Coronary artery (tissue), 2 donors: ENCODE measurements at places on chromosomes 6 and 20.

- DNase-seq, result no peak
Measured at GRCh38 chr6:92496527-92496926, 922.8 kb downstream of the EPHA7 start.

GRCh38 chr20:47274401-47275108 is 81.9 kb downstream of the ZMYND8 start:
- peak; percentile 40 for DNase-seq

DNA sequence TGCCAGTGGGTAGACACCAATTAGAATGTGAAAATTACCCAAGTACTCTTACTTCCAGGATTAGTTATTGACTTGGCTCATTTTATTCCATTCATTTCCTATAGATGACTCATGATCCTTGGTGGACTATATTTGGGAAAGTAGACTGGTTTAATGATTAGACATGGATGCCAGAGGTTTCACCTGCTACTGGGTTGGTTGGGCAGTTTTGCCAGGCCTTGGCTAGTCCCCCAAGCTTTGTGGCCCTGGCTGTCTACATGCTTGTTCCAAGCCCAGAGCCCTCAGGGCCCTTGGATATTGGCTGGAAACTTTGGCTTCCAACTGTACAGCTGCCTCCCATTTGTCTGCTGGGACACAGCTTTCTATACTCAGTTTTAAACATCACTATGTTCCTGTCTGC is 104.1 kb downstream of the ZFP64 start:
- DNase-seq, result no peak

GRCh38 chr6:39184906-39185580 is 44.2 kb downstream of the KCNK5 start:
- DNase-seq, result no peak

- no peak for DNase-seq
Measured at GRCh38 chr20:18537651-18538050, 29.6 kb upstream of the SMIM26 start.

DNA sequence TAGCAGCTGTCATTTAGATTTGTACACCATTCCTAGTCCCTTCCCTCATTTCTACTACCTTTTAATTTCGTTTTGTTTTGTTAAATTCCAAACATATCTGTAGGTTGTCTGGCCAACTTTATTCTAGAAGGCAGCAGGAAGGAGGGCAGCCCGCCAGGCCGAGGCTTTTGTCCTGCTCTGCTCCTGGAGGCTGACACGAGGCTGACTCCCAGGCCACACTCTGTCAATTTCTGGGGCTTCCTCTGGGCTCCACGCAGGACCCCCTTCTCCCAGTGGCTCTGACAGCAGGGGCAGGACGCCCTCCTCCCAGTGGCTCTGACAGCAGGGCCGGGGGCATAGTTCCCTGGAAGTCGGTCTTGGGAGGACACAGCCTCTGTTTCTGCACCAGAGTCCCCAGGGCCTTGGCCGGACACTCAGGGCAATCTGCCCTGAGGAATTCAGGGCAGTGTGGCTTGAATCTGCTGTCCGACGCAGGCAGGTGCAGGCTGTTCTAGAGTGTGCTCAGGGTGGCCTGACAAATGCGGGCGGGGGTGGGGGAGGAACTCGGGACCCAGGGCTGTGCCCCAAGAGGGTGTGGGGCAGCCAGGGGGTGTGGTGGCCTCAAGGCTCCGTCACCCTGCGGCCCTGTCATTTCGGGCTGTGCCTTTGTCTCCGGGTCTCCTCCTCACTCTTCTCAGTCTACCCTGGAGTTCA is 11.8 kb downstream of the SMOC2 start:
- DNase-seq, result no peak

- no peak for DNase-seq
Measured at GRCh38 chr6:117906958-117907600, at the start of gene SLC35F1. Gene SLC35F1 (plus strand): TSS chr6:117907264.

- DNase-seq, result no peak
Measured at GRCh38 chr20:1376408-1377270, 16.2 kb downstream of the FKBP1A start.

GRCh38 chr6:30684386-30685156 is 1.9 kb downstream of the PPP1R18 start:
- no peak for DNase-seq

DNA sequence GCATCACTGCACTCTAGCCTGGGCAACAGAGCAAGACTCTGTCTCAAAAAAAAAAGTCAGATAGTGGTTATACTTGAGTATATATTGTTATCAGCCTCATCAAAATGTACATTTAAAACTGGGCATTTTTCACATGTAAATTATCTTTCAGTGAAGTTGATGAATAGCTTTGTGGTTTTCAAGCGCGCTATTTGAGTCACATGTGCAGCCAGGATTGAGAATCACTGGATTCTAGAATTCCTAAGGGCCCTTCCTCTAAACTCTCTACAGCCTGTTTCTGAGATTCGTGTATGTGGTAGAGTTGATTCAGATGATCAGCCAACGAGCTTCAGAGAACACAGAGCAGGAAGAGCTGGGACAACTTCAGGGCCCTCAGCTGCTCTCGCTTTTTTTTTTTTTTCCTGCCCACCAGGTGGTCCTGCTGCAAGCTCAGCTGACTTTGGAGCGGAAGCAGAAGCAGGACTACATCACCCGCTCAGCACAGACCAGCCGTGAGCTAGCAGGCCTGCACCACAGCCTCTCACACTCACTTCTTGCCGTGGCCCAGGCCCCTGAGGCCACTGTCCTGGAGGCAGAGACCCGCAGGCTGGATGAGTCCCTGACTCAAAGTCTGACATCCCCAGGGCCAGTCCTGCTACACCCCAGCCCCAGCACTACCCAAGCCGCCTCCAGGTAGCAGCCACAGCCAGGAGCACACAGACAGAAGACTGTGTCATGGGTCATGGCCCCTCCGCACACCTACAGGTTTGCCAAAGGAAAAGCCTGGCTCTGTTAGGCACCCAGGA is 18.3 kb downstream of the C20orf173 start:
- no peak for DNase-seq

- no peak for DNase-seq
Measured at GRCh38 chr6:8041913-8042583, 22.1 kb downstream of the BLOC1S5 start.

DNA sequence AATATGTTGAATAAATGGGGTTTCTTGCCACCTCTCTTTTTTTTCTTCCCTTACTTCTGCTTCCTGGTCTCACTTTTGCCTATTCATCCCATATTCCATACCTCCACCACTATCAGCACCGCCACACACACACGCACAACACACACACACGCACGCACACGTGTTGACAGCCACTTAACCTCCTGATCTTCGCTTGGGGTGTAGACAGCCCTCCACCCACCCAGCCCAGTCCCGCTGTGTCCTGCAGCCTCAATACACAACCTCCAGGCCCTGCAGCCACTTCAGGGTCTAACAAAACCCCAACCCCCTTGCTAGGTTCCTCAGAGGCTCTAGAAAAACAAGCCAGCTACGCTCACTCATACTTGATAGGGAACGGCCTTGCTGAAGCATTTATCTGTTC is 72.3 kb downstream of the LINC00237 start:
- peak; percentile 63 for DNase-seq

DNA sequence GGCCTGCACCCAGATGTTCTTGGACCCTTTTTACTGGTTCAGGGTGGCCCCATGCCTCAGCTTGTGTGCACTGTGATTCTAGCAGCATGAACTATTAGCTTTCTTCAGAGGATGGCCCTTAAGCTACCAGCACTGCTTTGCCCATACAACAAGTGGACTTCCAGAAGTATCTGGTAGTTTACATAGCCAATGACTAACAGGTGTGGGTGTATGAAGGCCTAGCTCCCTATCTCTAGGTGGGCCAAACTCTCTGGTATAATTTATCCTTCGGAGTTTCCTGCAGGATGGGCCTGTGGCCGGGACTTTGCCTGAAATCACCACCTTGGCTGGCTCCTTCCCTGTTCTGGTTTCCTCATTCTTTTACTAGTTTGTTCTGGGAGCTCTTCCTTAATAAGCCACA is 26.1 kb upstream of the JAG1 start:
- DNase-seq, result no peak

- no peak for DNase-seq
Measured at GRCh38 chr6:88870717-88871330, 92.6 kb downstream of the RNGTT start.

DNA sequence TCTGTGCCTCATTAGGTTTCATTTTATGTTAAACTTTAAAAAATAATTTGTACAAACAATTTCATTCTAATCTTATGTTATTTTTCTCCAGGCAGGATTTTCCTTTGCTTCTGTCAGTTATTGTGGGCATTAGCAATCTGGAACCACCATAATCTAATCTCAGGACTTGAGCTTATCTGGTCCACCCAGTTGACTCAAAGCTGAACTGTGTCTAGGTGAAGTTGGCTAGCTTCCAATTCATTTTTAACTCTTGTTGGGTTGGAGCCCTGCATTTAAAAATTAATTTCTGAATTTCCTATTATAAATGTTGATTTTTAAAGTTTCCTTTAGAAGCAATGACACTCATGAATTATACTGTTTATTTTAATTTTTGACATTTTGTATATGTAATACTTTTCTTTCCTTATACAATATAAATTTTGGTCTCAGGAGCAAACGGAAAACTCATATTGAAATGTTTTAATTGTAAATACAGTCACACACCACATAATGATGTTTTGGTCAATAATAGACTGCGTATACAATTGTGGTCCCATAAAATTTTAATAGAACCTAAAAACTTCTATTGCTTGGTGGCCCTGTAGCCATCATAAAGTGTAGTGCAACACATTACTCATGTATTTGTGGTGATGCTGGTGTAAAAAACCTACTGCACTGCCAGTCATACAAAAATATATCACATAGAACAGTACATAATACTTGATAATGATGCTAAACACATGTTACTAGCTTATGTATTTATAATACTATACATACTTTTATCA is 121.3 kb downstream of the CLVS2 start:
- no peak for DNase-seq

GRCh38 chr6:154406301-154406700 is 49.7 kb upstream of the IPCEF1 start:
- DNase-seq, result no peak

- DNase-seq, result no peak
Measured at GRCh38 chr20:38862226-38862625, 56.7 kb downstream of the PPP1R16B start.

GRCh38 chr6:73956305-73956704 is 260.3 kb downstream of the CD109 start:
- DNase-seq, result no peak

DNA sequence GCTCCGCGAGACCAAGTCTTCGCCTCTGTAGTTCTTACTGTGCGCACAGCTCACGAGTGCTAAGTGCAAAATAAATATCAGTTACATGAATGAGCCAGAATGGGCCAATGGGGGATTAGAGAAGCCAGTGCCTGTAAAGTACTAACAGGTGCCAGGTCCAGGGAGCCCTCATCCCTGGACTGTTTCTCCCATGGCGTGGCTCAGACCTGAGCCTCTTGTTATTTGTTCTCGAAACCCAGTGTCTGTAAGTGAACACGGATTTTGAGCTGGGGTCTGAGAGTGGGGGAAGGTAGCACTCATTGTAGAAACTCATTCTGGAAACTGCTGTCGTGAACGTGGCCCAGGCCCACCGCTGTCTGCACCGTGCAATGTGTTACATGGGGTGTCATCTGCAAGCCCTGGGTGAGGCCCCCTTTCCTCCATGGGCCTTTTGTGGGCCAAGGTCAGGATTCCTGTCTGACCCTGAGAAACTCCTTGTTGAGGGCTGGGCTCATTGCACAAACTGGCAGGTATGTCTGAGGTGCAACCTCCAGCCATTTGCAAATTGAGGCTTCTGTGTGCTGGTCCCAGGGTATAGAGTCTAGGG is 154.7 kb downstream of the SYCP2 start:
- DNase-seq, result peak; percentile 14

GRCh38 chr6:8939615-8940014 is 504.3 kb upstream of the SLC35B3 start:
- DNase-seq, result no peak

DNA sequence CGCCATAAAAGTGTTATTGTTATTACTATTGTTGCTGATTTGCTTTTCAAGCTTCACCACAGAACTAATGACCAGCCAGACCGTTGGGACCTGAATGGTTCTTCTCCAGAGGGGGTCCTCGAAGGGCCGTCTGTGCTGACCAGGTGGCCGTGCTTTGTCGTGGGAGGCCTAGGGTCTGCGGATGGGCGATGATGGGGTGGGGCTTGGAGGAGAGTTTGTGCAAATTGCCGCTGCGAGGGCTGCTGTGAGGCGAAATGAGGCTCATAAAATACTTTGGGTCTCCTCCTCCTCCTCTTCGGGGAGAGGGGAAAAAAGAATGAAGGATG is 6.0 kb upstream of the ZBTB22 start:
- no peak for DNase-seq

- DNase-seq, result no peak
Measured at GRCh38 chr6:12890171-12890790, 173.7 kb downstream of the PHACTR1 start.

DNA sequence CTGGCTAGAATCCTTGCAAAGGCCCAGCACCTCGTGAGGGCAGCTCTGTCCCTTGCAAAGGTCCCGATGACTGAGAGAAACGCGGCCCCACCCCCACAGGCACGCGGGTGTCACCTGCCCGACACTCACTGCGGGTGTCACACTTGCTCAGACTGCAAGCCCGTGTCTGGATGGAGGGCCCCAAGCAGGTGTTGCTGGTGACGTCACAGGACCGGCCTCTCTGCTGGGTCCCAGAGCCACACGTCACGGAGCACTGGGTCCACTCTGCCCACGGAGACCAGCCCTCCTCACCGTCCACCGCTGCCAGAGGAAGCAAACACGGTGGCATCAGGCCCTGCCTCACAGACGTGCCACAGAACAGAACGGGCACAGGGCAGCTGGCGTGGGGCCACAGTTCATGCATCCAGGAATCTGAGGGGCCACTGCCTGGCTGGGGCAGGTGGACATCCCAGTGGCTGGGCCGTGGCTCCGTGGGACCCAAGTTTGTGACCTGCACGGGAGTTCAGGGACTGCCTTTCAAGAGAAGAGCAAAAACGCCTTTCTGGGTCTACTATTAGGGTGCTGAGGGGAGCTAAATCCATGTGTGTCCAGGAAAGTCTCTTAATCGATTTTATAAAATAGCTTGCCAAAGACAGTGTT is 16.0 kb downstream of the THBS2 start:
- no peak for DNase-seq

- DNase-seq, result no peak
Measured at GRCh38 chr6:1745814-1746213, 136.1 kb downstream of the FOXC1 start.

- DNase-seq, result no peak
Measured at GRCh38 chr6:6918216-6918983, 189.4 kb upstream of the RREB1 start.

GRCh38 chr6:11975353-11975977 is 36.6 kb upstream of the HIVEP1 start:
- DNase-seq, result no peak

GRCh38 chr20:3164763-3165410 is 5.2 kb upstream of the FASTKD5 start:
- no peak for DNase-seq

DNA sequence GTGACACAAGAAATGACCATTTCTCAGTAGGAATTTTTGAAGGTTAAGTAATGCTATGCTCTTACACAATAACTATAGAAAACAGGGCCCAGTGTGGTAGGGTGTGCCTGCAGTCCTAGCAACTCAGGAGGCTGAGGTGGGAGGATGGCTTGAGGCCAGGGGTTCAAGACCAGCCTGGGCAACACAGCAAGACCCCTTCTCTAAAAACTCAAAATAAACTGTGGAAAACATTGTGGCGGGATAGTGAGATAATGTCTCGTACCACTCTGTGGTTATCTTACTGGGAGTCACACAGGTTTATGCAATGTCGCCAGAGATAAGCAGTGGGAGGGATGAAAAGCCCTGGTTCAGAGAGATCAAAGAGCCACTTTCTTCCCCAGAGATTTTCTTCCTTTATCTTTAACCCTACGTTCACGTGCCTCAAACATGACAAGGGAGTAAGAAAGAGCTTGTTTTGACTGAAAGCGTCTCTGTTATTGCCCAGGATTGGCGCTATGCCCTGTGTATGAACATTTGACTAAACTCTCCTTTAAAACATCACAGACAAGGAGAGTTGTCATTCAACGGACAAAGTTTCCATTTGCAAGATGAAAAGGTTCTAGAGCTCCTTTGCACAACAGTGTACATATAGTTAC is 13.9 kb downstream of the GCM1 start:
- DNase-seq, result no peak
